ENCODE measurements at places on chromosomes 2 and 18.

GRCh38 chr18:34947711-34948125, 93.5 kb upstream of the MAPRE2 start:
- DNase-seq: no peak

DNA sequence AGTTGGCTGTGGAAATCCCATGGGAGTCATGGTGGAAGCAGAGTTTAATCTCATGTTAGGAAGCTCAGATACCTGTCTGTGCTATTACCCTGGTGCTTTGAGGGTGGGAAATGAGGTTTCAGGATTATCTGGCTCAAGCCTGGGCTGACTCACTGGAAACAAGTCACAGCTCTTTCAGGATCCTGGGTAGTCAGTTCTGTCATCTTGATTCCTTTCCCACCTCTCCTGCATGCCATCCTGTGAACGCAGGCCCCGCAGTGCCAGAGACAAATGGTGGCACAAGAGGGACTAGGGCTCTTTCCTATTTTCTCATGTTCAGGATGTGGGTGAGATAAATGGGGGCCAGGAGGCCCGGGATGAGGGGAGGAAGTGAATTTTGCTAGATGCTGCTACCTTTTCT, 3.7 kb upstream of the FAM136A start:
- DNase-seq: no peak

- DNase-seq: no peak
Observed at GRCh38 chr2:170044751-170045478, 133.0 kb upstream of the MYO3B start.

- no peak for DNase-seq
Observed at GRCh38 chr2:241215421-241215820, 26.9 kb downstream of the ANO7 start.

DNA sequence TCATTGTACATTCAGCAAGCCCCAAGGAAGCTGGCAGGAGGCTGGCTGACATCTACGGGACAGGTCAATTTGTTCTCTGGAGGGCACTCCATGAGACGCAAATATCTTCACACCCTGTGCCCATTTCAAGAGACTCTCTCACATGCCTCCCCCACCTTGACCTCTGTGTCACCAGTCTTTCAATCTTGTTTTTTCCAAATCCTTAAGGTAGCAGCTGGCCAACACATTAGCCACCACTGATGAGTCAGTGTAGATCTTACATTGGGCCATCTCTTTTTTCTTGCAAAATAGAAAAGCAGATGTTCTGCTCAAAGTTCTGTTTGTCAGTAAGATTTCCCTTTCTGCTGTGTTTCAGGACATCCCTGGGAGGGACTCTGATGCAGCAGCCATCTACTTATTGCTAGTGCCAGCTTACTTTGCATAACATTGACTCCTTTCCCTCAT, 1.7 kb upstream of the DPP4 start:
- no peak for DNase-seq

GRCh38 chr18:58125756-58126155, 81.7 kb downstream of the NEDD4L start:
- DNase-seq: no peak

DNA sequence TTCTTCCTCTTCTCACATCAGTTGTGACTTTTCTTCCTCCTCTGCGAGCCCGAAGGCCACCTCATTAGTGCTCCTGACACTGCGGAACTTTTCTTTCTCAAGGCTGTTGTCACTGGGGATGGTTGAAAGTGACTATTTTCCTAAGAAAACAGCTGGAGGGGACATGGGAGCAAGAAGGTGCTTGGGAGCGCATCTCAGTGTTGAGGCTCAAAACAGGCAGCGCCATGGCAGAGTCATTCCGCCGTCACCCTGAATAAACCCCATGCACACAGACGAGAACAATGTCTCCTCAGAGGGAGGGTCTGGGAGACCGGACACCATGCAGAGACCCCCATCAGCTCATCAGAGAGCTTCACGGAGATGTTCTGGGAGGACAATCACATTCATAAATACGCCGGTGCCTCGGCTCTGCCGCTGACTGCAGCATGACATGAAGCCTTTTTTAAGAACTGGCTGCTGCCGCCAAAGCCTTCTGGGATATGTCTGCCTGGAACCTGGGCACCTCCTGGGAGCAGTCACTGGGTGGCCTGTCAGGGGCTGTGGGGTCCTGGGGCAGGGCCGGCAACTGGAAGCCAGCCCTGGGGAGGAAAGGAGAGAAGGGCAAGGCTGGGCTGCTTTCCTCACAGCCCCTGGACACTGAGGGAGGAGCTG, 19.2 kb downstream of the ATOH8 start:
- DNase-seq: no peak

- no peak for DNase-seq
Observed at GRCh38 chr2:171146633-171147032, 14.1 kb downstream of the TLK1 start.

GRCh38 chr2:143219266-143219665, 90.0 kb downstream of the ARHGAP15 start:
- DNase-seq: no peak

- no peak for DNase-seq
Observed at GRCh38 chr2:237101118-237101979, 15.7 kb downstream of the COPS8 start.

- no peak for DNase-seq
Observed at GRCh38 chr2:17805166-17805565, 11.1 kb upstream of the MSGN1 start.

GRCh38 chr2:108351889-108352288, 25.9 kb upstream of the SULT1C4 start:
- DNase-seq: no peak

DNA sequence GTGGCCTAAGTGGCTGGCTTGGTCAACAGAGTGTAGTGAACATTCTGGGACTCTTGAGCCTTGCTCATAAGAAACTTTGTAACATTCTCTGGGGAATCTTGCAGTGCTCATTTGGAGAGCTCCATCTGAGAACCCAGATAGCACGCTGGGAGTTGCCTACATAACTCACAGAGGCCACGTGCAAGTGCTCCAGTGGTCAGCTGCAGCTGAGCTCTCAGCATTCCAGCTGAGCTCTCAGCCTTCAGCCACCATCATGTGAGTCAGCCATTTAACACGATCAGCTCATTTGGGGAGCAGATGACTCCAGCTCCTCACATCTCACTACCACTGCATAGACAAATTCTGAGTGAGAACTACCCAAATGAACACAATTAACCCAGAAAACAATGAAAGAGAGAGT, 25.5 kb upstream of the CTNNA2 start:
- DNase-seq: no peak

- DNase-seq: no peak
Observed at GRCh38 chr2:39265315-39265714, 21.5 kb upstream of the CDKL4 start.

DNA sequence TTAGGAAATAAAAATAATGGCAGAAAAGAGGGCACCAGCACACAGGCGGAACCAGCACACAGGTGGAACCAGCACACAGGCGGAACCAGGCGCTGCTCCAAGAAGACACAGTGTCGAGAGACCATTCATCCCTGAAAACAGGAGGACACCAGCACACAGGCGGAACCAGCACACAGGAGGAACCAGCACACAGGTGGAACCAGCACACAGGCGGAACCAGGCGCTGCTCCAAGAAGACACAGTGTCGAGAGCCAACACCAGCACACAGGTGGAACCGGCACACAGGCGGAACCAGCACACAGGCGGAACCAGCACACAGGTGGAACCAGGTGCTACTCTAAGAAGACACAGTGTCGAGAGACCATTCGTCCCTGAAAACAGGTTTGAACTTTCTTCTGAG, 115.5 kb upstream of the TMEM18 start:
- DNase-seq: no peak

DNA sequence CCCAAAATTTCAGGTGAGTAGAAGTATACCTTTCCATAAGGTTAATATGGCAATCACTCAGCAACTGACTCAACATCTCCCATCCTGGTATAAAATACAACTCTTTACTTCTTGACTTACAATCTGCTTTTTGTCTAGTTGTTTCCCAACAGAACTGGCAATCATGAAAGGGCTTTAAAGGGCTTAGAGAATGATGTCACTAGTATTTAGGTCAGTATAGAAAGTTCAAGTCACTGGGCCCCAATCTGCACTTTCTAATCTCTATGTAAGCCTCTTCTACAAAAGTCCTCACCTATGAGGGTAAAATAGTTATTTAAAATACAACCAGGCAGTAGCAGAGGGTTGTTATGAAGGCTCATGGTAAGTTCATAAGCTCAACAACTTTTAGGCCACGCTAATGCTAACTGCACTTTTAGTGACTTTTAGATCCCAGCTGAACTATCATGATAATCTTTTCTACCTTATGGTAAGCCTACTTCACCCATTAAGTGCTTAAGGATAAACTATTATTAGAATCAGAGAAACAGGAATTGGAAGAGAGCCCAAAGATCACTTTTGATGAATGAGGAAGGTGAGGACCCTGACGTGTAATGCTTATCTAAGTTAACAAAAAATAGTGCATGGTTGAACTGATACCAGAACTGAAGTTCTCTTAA, 79.6 kb downstream of the GORASP2 start:
- DNase-seq: no peak

- no peak for DNase-seq
Observed at GRCh38 chr2:156343940-156344301, 11.4 kb upstream of the NR4A2 start.

GRCh38 chr2:233013027-233013461, at the start of gene NGEF:
Gene NGEF, minus strand, starts transcription at chr2:233013256. Its CDS starts 38,366 bp downstream, at chr2:232974890.
- DNase-seq: no peak

DNA sequence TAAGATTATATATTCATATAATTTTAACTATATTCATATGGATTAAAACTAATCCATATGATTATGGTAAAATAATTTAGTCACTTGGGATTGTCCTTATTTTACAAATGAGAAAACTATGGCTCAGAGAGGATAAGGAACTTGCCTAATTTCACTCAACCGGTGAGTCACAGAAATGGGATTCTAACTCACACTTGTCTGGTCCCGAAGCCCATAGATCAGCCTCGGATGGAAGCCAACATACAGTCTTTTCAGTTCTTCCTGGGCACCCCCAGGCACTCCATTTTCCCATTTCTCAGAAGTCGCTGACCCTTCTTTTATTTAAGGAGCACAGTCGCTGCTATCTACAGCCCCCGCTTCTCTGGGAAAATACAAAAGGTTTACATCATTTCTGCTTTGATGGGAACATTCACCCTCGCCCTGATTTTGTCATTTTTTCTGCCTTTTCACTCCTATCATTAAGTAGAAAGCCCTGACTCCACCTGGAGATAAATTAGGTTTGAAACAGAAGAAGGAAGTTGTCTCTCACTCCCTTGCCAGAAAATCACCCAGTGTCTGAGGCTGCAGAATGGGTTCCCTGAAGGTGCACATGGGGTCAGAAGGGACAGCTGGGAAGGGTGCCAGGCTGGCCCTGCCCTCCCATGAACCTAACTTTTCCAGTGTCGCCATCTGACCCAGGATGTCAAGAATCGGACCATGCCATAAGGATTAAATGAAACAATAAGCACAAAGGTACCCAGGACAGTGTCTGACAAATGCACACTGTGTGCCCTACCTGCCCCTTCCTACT, 36.6 kb downstream of the CYP1B1 start:
- no peak for DNase-seq

GRCh38 chr2:180442860-180443644, 436.0 kb upstream of the CWC22 start:
- no peak for DNase-seq

GRCh38 chr18:58267493-58267892, 223.5 kb downstream of the NEDD4L start:
- DNase-seq: no peak

DNA sequence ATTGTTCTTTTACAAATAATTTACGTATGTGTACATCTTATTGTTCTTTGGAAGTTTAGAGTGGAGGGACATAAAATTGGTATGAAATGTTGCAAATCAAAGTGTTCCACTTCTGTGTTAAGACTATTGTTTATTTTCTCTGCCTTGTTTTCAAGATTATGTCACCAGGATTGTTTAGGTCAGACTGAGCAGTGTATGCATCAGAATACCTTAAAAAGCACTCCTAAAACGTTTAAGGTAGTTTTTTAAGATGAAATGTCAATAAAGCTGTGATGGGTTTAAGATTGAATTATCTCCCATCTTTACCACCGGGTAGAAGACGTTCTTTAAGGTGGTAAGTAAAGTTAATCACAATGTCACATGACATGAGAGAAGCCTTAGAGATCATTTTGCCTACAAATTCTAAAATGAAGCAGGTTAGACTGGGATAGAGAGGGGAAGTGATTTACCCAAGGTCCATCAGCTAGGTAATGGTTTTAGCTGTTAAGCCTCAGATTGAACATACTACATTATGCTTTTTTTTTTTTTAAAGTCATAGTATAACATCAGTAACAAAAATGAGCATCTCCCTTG, 10.6 kb downstream of the VAPA start:
- no peak for DNase-seq

GRCh38 chr2:116141891-116142474, 1672.5 kb upstream of the DDX18 start:
- DNase-seq: no peak

DNA sequence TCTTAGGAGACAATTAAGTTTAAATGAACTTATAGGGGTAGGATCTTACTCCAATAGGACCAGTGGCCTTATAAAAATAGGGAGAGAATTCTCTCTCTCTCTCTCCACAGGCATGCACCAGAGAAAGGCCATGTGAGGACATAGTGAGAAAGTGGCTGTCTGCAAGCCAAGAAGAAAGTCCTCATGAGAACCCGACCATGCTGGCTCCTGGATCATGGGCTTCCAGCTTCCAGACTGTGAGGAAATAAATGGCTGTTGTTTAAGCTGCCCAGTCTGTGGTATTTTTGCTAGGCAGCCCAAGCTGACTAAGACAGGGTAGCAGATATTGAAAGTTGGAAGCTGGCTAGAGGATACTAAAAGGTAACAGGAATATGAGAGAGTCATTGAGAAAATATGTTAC, 454.0 kb downstream of the NBAS start:
- no peak for DNase-seq

- no peak for DNase-seq
Observed at GRCh38 chr2:23645230-23645808, 260.3 kb downstream of the KLHL29 start.

DNA sequence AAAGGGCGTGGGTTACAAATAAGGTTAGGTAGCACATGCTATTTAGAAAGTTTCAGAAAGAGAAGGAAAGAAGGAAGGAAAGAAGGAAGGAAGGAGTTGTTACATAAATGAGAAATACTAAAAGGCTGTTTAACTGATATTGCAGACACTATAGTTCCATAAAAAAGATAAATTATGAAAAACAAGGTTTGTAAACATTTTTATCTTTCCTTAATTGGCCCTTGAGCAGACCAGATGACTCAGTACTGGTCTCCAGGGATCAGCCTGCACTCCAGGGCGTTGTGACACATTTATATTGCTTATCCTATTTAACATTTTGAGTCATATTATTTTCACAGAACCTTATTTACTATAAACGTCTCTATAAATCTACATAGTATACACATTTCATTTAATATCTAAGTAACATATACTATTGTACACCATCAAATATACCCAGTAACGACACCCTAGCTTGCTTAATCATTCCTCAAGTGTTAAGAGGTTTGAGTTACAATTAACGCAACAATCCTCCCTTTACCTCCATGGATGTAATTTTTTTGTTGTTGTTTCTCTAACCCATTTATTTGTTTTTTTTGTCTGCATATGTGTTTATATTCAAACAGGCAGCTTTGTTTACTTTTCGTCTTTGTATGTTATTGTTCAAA, 2.8 kb upstream of the RAB31 start:
- no peak for DNase-seq

GRCh38 chr2:30185178-30185577, 38.4 kb downstream of the YPEL5 start:
- no peak for DNase-seq
